NCI-H1436 treated with DMSO at 0.1 percent for 48 hours (cell line): ENCODE measurements at places on chromosomes 4 and X.

DNA sequence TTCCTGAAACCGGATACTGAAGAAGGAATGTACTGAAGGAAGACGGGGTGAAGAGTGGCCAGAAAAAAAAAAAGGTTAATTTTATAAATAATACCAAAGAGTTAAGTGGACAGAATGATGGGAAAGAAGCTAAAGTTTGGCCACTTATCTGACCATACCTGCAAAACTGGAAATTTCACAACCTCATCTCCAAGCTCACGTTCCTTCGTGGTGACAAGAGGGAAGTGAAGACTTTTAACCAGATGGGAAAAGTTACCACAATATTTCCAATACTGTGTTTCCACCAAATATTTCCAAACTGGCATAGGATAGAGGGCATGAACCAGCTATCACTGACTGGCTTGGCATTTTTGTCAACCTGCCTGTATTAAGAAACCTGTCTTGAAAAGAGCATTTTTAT lies 56.4 kb downstream of the MAML3 start:
- no peak for DNase-seq

- no peak for DNase-seq
Measured at GRCh38 chr4:29972121-29972520, 748.0 kb upstream of the PCDH7 start.

DNA sequence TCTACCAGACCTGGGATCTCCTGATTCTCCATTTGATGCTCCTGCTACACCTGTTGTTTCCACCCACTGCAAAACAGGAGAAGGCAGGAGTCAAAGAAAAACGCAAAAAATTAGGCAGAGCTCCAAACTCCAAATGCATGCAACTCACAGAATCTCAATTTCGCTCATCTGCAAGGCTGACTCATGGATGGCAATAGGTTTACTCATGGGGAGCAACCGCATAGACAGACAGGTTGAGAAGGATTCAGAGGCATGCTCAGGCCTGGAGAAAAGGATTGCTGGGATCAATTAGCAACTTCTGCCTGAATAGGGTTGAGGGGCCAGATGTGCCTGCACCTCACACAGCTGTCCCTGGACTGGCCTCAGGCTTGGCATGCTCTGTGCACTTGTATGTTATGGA lies 231.0 kb downstream of the LDB2 start:
- no peak for DNase-seq

- DNase-seq, result no peak
Measured at GRCh38 chr4:576245-576821, at the start of gene TMEM271. Gene TMEM271 (minus strand): TSS chr4:576295. CDS start chr4:576062, 233 bp downstream.

GRCh38 chr4:48173056-48173991 lies 39.3 kb upstream of the TXK start:
- DNase-seq, result no peak

DNA sequence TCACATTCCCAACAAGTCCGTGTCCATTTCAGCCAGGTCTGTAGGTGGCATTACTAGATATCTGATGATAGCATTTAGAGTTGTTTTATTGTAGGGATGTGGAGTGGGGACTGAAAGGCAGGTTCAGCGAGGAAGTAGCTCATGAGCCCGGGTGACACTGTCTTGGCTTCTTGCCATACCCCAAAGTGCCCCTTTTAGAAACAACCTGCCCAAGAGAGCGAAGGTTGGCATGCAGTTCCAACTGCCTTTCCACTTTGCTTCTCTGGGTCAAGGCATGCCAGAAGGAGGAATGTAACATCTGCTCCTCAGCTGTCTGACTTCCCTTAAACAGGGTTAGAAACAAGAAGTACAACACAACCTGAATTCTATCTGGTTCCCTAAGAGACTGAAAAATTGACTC lies 9.0 kb downstream of the GRIA3 start:
- no peak for DNase-seq

DNA sequence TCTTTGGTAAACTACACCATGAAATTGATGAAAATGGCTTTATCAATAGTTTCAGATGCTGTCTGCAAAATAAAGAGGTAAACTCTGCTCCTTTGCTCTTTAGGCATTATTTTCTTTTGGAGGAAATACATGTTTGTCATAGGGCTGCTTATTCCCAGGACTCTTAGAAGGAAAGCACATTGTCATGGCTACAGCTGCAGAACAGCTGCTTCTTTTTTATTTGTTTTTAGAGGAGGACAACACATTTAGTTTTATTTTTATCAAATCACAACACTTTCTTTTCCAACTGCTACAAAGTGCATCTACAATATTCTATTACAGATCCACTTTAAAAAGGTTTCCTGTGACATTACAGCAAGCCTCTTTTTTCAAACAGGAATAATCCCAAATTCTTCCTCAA lies 12.7 kb upstream of the HPF1 start:
- DNase-seq, result no peak

GRCh38 chrX:23317799-23318724 lies 16.6 kb upstream of the PTCHD1 start:
- no peak for DNase-seq
